ENCODE measurements at places on chromosomes 11 and 22. TPM values are rescaled to one million over a fixed set of nuclear protein-coding genes. Genes with fewer than 3 reads are reported as not detected.

The ARHGAP42 gene
- 12.6 TPM for total RNA-seq

The FEN1 gene
- 12.3 TPM for total RNA-seq

The HEPACAM gene
- total RNA-seq, result not detected

The PITPNB gene
- total RNA-seq, result 26.8 TPM

The INS gene
- not detected for total RNA-seq

The THY1 gene
- 164 TPM for total RNA-seq

The MS4A6A gene
- not detected for total RNA-seq

The OTOG gene
- total RNA-seq, result not detected

The GVQW3 gene
- 4.2 TPM for total RNA-seq

The PPP1R14B gene
- 42.1 TPM for total RNA-seq
